HT1080 (cell line): ENCODE measurements at places on chromosomes 13 and 19.
A peak's percentile ranks its signal among the peaks of the same experiment; 100 is the strongest.

DNA sequence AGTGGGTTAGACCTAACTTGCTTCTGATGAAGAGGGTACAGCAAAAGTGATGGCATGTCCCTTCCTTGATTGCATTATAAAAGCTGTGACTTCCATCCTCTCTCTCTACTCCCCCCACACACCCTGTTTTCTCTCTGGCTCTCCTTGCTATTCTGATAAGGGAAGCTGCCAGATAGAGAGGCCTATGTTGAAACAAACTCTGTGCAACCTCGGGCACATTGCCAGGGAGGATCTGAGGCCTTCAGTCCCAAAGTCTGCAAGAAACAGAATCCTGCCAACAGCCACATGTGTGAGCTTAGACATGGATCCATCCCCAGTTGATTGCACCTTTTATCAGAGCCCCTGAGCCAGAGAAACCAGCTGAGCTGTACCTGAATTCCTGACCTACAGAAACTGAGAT lies 44.8 kb upstream of the ARGLU1 start:
- no peak for DNase-seq

DNA sequence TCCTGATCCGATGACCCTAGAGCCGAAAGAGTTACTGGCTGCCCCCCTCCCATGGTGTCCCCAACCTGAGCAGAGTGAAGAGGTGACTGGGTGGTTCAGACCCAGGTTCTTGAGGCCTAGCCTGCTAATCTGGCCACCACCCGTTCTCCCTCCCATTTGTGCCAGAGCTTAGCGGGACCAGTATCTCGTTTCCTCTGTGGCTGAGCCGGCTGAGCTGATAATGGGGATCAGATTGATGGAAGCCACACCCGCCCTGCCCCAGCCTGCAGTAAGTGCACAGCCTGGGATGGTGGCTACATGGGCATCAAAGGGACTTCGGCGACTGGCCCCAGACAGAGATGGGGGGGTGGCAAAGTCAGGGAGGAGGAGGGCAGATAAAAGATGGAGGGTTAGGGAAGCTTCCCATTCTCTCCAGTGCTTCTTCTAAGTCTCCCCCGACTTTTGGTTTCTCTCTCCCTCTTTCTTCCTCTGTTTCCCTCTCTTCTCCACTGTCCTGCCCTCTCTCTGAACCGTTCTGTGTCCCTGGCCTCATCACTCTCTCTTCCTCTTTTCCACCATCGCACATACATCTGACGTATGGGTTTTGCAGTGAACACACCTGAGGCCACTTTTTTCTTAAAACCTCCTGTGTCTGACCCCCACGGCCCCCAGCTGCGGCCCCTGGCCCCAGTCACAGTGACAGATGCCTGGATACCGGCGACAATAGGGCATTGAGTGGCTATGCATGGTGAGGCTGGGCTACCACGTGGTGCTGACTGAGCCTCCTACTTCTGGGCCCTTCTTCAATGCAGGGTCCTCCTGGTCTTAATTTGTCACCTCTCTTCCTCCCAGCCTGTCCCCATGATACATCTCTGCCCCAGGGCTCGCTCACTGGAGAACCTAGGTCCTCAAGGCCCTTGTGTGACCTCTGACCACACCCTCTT lies 2.4 kb downstream of the ELAVL3 start:
- no peak for DNase-seq

DNA sequence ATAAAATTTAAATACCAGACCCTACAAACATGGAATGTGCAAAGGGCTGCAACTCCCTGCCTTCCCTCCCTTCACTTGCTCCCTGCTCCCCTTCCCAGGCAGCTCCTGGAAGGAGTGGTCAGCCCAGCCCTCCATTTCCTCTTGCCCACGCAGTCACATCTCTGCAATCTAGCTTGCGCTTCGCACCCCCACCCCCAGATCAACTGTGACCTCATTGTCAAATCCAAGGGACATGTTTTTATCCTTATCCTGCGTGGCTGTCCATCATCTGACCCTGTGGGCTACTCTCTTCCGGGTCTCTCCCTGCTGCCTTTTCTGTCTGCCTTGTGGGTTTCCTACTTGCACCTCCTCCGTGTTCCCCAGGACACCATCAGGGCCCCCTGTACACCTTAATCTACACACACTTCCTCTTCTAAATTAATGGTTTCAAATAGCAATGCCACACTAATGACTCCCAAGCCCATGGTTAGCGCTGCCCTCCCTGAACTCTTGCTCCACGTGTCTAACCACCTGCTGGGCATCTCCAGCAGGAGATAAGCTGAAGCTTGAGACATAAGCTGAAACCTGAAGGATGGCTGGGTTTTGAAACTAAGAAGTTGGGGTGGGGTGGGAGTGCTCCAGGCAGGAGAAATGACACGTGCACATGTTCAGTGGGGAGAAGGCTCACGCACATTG lies 118.3 kb downstream of the USP12 start:
- peak; percentile 12 for DNase-seq

DNA sequence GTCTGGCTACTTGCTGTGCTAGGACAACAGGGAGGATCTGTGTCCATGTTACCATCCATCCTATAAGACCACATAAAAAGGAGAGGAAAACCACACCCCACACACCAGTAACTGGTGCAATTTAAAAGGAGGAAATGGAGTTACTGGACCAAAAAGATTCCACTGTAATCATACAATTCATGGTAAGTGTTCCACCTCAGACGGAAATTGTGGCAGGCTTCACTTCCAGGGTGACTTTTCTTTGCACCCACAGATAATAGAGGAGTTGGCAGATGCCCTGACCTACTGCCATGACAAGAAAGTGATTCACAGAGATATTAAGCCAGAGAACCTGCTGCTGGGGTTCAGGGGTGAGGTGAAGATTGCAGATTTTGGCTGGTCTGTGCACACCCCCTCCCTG lies 2.4 kb downstream of the AURKC start:
- DNase-seq = no peak

DNA sequence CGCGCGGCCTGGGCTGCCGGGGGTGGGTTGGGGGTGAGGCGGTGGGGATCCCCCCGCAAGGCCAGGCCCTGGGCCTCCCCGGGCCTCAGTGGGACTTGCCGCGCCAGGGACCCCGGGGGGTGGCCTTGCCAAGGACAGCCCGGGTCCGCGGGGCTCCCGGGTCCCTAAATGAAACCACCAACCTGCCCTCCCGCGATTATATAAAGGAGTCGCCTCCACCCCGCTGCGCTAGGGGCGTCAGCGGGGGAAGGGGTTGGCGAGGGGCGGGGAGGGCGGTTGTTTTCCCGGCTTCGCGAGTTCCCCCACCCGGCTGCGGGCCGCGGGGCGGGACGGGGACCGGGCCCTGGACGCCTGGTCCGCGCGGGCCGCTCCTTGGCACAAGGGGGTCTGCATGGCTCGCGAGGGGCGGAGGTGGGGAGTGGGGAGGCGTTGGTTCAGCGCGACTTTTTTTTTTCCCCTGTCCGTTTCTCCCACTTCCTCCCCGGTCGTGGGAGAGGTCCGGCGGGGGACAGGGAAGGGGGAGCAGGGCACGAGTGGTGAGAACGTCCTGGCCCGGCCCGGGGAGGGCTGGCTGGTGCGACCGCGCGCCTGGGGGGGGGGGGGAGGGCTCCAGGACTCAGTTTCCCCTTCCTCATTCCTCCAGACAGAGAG lies 822 bp upstream of the ZBTB7A start:
- DNase-seq = no peak

GRCh38 chr13:43684963-43685725 lies 101.6 kb downstream of the ENOX1 start:
- DNase-seq = no peak

DNA sequence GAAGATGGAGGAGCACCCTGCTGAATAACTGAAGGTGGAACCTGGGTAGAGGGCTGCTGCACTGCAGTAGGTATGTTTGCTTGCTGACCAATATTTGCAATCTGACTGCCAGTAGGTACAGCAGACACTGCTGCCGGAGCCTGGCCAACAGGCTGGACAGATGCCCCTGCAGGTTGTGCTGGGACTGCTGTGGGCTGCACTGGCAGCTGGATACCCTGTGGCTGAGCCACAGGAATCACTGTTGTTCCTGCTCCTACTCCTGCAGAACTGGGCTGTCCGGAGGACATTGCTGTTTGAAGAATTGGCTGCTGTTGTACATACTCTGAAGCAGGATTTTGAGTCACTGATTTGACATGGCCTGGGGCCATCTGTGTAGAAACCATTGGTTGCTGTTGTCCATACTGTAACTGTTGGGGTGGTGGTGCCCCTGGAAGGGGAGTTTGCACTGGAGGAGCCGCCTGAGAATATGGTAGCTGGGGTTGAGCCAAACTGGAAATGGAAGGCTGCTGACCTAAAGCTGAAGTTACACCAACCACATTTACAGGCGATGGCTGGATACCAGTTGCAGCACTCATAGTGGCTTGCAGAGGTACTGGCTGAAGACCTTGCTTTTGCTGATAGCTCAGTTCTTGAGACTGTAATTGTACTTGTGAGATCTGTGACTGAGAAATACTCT lies 2.2 kb downstream of the TSC22D1 start:
- DNase-seq = peak; percentile 18

- no peak for DNase-seq
These were observed 48.2 kb upstream of the PEPD start for GRCh38 chr19:33569821-33570220.

GRCh38 chr13:40190641-40191100 lies 475.8 kb downstream of the FOXO1 start:
- DNase-seq = peak; percentile 77

DNA sequence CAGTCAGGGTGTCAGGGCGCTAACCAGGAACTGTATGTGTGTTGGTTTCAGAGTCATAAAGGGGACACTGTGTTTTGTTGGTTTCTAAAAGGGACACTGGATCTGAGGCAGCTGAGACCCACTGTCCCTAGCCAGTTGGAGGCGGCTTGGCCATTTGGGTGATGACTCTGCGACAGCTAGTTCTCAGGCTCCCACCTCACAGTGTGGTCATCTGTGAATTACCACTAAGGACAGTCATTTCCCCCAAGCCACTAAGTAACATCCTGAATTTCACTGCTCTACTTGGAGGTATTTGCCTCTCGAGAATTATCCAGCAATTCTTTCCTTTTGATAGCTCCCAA lies 51.5 kb downstream of the EPS15L1 start:
- peak; percentile 46 for DNase-seq

DNA sequence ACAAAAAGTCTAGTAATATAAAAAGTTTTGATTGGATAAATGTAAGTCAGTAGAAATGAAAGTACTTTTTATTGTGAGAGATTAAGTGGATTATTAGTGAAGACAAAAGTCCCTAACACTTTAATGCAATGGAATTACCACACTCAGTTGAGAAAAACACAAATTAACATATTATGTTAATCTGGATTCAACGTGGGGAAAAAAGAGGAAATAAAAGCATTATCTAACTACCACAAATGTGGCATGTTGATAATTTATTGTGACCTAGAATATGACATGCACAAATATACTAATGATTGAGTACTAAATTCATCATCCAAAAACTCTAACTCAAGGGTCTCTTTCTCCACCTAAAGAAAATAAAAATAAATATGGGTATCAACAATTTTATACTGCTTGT lies 41.5 kb downstream of the FOXO1 start:
- no peak for DNase-seq

- peak; percentile 24 for DNase-seq
These were observed 68.2 kb downstream of the RASL11A start for GRCh38 chr13:27338816-27339215.

DNA sequence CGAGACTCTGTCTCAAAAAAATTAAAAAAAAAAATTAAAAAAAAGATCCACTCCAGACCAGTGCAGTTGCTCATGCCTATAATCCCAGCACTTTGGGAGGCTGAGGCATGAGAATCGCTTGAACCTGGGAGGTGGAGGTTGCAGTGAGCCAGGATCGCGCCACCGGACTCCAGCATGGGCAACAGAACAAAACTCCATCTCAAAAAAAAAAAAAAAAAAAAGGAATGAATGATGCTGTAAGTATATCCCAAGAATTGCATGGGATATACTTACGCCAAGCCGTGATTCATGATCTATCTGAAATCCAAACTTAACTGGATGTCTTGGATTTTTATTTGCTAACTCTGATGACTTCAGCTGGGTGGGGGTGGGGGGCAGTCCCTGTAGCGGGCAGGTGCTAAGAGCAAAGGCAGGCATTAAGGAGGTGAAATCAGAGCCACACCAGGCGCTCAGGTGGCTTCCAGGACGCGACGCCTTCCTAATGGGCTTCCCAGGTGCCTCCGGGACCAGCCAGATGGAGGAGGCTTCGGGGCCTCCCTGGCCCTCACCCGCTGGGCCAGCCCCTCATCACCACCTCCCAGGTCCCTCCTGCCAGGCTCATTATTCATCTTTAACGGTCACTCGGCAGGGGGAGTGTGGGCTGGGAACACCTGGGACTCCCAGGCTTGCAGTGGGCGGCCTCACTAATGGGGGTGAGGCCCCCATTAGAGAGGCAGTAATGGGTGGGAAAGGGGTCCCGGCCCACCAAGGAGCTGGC lies 11.4 kb upstream of the FUT5 start:
- no peak for DNase-seq

GRCh38 chr19:35236638-35237400 lies 8.3 kb upstream of the FAM187B start:
- no peak for DNase-seq

DNA sequence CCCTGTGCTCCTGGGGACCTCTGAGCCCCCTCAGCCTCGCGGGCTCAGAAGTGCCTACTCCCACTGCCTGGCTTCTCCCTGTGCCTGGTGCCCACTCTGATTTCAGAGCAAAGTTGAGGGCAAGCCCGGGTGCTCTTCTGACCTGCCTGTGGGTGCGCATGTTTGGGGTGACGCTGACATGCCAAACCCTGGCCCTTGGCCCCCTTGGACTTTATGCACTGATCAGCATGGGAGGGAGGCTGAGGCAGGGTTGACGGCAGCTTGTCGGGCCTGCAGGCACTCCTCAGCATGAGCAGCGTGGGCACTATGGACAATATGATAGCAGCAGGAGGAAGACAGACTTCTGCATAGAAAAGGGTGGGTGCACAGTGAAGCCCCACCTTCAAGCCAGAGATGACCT lies 279.3 kb upstream of the KLF12 start:
- DNase-seq = no peak

DNA sequence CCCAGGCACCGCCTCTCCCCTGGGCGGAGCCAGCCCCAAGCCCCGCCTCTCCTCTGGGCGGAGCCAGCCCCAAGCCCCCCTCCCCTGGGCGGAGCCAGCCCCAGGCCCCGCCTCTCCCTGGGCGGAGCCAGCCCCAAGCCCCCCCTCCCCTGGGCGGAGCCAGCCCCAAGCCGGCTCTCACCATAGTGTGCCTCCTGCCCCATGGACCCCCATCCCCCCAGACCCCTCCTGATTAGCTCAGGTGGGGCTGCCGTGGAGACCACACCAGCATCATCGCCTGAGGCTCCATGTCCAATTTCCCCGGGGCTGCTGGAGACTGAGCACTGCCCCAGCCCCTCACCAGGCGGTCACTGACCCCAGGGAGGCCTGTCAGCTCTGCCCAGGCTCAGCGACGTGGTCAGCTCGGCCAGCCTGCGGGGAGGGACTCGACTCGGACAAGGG lies 4.2 kb upstream of the MADCAM1 start:
- DNase-seq = no peak

GRCh38 chr13:50085063-50085462 lies 69.8 kb downstream of the KCNRG start:
- DNase-seq = peak; percentile 38
